HL-60 (cell line): ENCODE measurements at places on chromosomes 7 and 10.
A peak's percentile ranks its signal among the peaks of the same experiment; 100 is the strongest.

- DNase-seq = no peak
Observed at GRCh38 chr7:130650611-130651120, 17.9 kb downstream of the COPG2 start.

GRCh38 chr7:7439564-7439963, 96.1 kb downstream of the COL28A1 start:
- DNase-seq = no peak

DNA sequence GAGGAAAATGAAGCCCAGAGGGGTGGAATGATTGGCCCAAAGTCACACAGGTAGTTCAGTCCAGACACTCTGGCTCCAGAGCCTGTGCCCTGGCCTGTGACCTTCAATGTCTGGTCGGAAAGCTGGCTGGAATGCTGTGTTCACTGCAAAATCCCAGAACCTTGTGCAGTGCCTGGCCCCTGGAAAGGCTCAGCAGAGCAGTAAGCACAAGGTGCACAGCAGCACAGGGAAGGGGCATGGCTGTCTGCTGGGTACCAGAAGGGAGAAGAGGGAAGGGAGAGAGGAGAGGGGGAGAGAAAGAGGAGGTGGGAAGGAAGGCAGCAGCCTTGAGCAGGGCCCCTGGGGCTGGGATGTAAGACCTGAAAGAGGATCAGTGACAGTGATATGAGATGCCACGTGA, 28.4 kb upstream of the C10orf71 start:
- no peak for DNase-seq

DNA sequence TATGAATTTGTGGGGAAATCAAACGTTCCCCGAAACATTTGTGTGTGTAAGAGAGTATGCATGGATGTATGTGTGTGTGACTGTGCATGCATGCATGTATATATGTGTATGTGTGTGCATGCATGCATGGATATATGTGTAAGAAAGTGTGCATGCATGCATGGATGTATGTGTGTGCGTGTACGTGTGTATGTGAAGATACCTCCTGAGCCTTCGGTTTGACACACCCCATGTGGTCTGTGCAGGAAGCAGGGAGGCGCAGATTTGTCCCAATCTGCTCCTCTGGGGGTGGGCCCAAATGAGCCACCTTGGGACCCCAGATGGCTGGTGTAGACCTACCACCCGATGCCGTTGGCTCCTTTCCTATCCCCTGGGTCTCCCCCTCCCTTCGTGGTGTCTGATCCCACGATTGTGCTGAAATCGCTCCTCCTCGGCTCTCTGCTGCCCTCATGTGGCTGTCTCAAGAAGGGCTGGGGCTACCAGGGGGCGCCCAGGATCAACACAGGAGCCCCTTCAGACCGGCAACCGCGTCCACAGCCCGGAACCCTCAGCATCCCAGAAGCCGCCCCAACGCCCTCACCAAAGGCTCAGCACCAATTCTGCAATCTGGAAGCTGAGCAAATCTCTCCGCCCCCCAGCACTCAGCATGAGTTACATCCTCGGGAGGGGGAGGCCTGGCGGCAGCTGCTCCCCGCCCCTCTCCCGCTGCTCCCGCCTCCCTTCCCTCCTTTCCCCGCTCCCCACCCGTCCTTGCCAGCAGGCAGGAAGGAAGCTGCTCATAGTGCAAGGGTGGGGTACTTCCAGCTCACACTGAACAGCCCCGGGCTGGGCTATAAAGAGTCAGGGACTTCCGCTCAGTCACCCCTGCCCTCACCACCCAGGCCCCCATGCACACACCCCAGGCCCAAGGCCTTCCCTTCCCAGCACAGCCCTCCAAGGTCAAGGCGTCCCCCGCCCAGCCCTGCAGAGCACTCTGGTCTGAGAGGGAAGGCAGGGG, 2.3 kb upstream of the NOS3 start:
- DNase-seq = peak; percentile 46

- DNase-seq = no peak
Observed at GRCh38 chr10:6002809-6003510, 25.6 kb upstream of the IL15RA start.
